ENCODE measurements at places on chromosomes 12 and 14.

- no peak for DNase-seq
These were observed at the start of gene LGALS3 for GRCh38 chr14:55129086-55129427. Gene LGALS3 (plus strand): TSS chr14:55129252. CDS start chr14:55137374, 8,122 bp downstream.

GRCh38 chr12:49955899-49956662 is 5.5 kb downstream of the AQP2 start:
- DNase-seq: no peak

- DNase-seq: no peak
These were observed at the start of gene DBX2 for GRCh38 chr12:45050751-45051571. Gene DBX2 (minus strand): TSS chr12:45051099. CDS start chr12:45050927, 172 bp downstream.

DNA sequence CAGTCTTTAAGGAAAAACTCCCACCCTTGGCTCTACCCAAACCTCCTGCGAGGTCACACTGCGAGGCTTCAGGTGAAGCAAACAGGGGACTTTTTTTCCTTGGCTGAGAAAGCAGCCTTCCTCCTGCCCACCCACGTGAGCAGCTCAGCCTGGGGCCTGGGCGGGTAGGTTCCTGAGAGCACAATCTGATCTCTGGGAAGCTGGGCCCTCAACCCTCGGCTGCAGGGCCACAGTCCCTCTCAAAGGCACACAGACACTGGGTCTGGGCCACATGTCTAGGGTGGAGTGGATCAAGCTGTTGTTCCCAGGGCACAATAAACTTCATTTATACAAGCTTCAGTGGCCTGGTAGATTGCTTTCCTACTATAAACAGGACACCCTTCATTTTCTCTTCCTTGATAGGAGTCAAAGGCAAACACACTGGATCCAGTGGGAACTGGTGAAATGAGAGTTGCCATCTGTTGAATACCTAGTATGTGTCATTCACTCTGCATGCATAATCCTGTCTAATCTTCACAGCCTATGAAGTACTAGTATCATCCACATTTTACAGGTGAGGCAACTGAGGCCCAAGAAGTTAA is 41.3 kb upstream of the PNMA1 start:
- no peak for DNase-seq

- peak; percentile 9 for DNase-seq
These were observed 26.3 kb downstream of the CMA1 start for GRCh38 chr14:24481622-24482324.

DNA sequence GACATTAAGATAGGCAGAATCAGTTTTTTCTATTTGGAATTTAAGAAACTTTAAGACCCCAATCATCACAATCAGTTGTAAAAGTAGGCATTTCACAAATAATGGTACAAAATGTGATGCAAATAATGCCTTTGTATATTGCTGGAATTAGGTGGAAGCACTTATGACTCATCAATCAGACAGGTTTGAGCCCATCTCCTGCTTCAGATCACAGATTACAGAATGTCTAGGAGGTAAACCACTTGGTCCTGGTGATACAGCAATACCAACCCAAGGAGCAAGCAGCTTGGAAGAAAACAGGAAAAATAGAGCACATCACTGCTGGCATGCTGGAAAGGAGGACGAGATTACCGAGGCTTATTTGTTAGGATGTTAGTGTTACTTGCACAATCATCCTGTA is 57.6 kb downstream of the C12orf56 start:
- no peak for DNase-seq

DNA sequence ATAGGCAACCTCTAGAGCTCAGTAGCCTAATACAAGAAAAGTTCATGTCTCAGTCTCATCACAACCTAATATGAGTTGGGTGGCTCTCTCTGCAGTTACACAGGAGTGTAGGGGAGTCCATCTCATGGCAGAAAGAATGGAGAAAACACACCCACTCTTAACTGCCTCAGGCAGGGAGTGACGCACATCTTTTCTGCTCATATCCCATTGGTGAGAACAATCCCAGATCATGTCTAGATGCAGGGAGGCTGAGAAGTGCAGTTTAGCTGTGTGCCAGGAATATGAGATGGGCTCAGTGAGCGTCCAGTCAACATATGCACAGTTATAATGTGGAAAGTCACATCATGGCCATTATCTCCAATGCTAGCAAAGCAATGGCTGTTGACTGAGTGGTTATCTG is 59.3 kb upstream of the KCNA5 start:
- no peak for DNase-seq

- peak; percentile 79 for DNase-seq
These were observed at the start of gene ATP2B1 for GRCh38 chr12:89708565-89709156. Gene ATP2B1 (minus strand): TSS chr12:89708838. CDS start chr12:89655886, 52,952 bp downstream.

- DNase-seq: peak; percentile 50
These were observed 213.5 kb downstream of the PELI2 start for GRCh38 chr14:56331592-56332216.

GRCh38 chr14:61475316-61475715 is 153.9 kb downstream of the PRKCH start:
- DNase-seq: peak; percentile 65

DNA sequence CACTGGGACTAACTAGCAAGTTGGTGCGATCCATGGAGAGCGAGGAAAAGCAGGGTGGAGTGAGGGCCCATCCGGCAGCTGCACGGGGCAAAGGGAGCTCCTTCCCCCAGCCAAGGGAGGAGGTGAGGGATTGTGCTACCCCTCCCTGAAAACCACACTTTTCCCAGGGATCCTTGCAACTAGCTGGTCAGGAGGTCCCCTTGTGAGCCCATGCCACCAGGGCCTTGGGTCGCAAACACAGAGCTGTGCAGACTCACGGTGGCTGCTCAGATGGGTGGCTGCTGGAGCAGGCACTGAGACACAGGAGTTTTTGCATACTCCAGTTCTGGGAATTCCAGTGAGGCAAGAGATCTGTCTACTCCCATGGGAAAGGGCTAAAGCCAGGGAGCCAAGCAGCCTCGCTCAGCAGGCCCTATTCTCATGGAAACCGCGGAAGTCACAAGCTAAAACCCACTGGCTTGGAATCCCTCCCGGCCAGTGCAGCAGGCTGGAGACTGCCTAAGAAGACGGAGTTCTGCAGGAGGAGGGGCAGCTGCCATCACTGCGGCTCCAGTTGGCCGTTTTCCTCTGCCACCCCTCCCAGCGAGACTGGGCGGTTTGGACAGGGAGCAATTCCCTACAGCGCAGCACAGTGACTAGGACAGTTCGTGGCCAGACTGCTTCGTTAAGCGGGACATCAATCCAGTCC is 10.9 kb upstream of the ZNF705A start:
- DNase-seq: no peak

GRCh38 chr14:55973911-55974630 is 144.1 kb upstream of the PELI2 start:
- no peak for DNase-seq

DNA sequence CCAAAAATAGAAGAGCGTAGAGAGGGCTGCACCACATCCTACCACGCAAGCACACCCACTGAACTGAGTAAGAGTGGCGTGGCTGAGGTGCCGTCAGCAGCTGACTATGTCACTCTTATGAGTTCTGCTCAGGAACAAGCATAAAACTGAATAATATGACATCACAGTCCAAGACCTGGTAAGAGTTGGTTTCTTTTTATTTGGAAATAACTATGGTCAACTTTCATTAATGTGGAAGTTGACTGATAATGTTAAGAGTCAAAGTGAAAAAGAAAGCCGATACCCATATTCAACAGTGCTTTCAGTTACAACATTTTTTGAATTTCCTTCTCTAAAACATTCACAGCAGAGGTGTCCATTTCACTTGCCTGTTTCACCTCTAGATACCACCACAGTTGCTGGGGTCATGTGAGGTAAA is 44.6 kb downstream of the GNS start:
- DNase-seq: no peak

DNA sequence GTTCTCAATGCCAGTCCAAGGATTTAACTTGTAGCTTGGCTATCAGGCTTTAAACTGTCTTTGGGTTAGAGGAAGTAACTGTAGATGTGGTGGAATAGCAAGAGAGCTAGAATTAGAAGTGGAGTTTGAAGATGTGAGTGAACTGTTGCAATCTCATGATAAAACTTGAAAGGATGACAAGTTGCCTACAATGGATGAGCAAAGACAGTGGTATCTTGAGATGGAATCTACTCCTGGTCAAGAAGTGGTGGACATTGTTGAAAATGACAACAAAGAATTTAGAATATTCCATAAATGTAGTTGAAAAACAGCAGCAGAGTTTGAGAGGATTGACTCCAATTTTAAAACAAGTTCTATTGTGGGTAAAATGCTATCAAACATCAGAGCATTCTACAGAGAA is 199.0 kb downstream of the DUSP6 start:
- DNase-seq: no peak

DNA sequence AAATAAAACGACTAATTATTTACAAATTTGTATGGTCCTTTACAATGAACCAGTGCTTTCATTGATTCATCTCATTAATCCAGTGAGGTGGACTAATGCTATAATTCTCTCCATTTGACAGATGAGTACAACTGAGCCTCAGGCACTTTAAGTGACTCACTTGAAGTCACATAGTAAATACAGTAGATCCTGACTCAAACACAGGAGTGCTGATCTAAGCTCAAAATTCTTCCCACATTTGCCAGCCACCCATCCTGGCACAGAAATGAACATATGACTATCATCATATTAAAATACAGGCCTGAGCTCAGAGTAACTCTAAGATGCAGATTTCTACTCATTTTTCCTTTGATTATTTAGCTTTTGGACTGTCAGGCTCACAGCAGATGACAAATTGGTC is 30.6 kb downstream of the SLC16A7 start:
- no peak for DNase-seq

- DNase-seq: no peak
These were observed 279.2 kb downstream of the SYT1 start for GRCh38 chr12:79143803-79144202.

DNA sequence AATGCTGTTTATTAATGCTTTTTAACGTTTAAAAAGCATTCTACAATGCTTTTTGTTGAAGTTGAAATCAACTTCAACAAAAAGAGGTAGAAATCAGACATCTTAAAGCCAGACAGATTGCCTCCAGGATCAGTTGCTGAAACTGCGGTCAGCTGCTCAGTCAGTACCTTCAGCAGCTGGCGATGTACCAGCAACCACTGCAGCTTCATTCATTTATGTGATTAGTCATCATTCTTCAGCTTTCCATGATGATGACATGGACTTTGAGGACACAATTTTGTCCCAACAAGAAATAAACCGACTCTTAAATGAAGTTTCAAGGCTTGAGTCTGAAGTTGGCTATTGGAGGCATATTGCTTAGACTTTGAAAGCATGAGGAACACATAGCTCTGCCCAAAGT is 31.5 kb upstream of the NUAK1 start:
- DNase-seq: no peak

- no peak for DNase-seq
These were observed 50.3 kb downstream of the MON2 start for GRCh38 chr12:62516927-62517326.

- DNase-seq: no peak
These were observed 371.7 kb downstream of the SNAPC1 start for GRCh38 chr14:62133776-62134550.

DNA sequence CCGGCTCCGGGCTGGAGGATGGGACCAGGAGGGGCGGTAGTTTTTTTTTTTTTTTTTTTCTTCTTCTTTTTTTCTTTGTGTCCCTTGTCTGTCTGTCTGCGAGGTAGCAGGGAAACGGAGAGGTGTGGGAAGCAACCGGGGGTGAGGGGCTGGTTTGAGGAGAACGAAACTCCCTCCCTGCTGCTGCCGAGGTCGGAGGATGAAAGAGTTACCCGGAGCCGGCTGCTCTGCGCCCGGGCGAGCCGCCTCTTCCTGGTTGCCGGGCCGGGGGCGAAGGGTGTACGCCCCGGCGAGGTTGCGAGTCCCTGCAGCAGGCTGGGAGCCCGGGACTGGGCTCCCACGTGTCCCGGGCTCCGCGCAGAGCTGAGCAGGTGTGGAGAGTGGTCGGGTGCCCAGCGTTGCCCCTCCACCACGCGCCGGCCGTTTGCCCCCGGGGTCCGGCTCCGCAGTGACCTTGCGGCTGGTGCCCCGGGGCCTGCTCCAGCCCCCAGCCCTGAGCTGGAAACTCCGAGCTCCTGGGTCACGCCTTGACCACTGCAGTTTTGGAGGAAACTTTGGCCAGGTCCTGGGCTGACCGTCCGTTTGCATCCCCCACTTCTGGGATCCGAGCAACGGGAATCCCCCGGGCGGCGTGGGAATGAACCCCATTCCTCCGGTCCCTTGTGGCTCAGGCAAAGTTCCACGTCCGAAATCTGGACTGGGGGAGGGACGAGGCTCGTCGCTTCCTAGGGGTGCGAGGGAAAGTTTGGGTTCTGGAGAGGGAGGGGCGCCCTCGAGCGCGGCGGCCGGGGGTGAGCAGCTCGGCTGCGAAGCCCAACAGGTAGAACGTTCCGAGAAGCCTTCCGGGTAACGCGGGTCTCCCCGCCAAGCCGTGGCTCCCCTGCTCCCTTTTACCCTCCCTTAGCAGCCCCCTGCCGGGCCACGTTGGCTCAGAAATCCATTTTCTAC is 1.3 kb downstream of the CHST11 start:
- no peak for DNase-seq

- DNase-seq: no peak
These were observed 64.2 kb downstream of the ELK3 start for GRCh38 chr12:96258104-96258961.

- DNase-seq: no peak
These were observed 17.6 kb downstream of the ASPG start for GRCh38 chr14:104103061-104103445.

- no peak for DNase-seq
These were observed 23.1 kb upstream of the PWP1 start for GRCh38 chr12:107662484-107662883.

- DNase-seq: no peak
These were observed 39.9 kb downstream of the NOS1 start for GRCh38 chr12:117321572-117321971.

- DNase-seq: no peak
These were observed 89.8 kb downstream of the RERG start for GRCh38 chr12:15131431-15131830.

DNA sequence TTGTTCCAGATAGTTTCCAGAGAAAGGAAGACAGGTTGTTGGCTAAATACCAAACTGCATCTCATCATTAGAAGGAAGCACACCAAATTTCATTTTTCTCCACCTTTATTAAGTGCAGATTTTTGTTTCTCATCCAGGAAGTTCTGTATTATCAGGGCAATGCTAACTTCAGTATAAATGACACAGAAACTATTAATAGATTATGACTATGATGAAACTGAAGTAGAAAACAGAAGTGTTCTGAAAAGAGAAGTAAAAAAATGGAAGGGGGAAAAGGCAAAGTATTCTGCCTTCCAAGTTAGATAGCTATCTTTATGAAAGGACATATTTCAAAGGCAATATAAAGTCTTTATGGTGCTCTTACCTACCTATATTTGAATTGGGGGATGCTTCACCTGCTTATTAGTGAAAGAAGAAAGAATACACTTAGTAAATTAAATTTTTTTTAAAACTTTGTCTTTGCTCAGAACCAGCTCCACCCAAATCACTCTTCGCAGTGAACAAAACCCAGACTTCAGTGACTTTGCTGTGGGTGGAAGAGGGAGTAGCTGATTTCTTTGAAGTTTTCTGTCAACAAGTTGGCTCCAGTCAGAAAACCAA is 223.9 kb downstream of the PTPRO start:
- DNase-seq: no peak

GRCh38 chr12:109947521-109947920 is 47.4 kb downstream of the TCHP start:
- no peak for DNase-seq
